Foreskin keratinocyte (primary cell): ENCODE measurements at places on chromosomes 5 and 9. TPM values are rescaled to one million over a fixed set of nuclear protein-coding genes. Genes with fewer than 3 reads are reported as not detected.
A peak's percentile ranks its signal among the peaks of the same experiment; 100 is the strongest.

Gene HSPA4
- polyA plus RNA-seq = 137 and 173 TPM in 2 replicates

Gene REEP2
- polyA plus RNA-seq = 3.8 and 4.5 TPM in 2 replicates

- DNase-seq = peak; percentile 66
Observed at GRCh38 chr5:5341531-5342292, 80.8 kb upstream of the ICE1 start.

DNA sequence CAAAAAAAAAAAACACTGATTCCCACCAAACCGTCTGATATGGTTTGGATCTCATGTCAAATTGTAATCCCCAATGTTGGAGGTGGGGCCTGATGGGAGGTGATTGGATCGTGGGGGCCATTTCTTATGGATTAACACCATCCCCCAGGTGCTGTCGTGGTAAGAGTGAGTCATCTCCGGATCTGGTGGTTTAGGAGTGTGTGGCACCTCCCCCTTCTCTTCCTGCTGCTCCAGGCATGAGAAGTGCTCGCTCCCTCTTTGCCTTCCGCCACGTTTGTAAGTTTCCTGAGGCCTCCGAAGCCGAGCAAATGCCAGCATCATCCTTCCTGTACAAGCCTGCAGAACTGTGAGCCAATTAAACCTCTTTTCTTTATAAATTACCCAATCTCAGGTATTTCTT, 45.2 kb downstream of the HSD17B3 start:
- DNase-seq = peak; percentile 86

- DNase-seq = no peak
Observed at GRCh38 chr9:114830546-114830945, 24.7 kb upstream of the TNFSF15 start.

DNA sequence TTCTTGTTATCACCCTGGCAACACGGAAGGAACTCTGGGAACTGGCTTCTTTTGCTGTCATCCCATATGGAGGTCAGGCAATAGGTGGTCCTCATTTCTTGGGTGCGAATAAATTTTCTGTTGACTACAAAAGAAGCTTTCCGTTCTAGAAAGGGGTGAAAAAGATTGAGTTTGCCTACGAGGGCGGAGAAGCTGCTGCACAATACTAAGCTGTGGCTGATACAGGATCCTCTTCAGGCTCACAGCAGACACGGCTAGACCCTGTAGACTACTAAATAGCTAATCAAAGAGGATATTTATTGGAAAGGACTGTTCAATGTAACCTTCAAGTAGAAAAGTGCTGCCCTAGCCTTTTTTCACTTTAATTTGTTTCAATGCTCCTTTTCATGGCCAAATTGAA, 58.1 kb downstream of the TJP2 start:
- no peak for DNase-seq

- no peak for DNase-seq
Observed at GRCh38 chr5:160272889-160273288, 39.5 kb downstream of the CCNJL start.

DNA sequence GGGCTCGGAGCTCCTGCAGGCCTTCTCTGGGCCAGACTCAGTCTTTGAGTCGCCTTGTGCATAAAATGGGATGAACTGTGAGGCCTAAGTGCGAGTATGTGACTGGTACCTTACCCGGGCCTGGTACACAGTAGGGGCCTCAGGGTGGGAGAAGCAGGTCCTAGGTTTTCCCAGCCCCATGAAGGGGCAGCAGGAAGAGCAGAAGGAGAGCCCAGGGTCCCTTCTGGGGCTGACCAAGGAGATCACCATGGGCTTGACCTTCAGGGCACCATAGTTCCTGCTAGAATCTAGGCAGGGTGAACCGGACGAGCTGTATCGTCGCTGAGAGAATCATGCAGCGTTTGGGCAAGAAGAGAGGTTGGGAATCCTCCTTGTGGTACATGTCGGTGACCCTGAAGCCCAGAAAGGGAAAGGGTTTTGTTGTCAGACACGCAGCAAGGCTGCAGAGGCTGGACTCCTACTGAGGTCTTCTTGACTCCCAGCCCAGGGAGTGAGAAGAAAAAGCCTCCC, 373 bp upstream of the PHYKPL start:
- DNase-seq = no peak

DNA sequence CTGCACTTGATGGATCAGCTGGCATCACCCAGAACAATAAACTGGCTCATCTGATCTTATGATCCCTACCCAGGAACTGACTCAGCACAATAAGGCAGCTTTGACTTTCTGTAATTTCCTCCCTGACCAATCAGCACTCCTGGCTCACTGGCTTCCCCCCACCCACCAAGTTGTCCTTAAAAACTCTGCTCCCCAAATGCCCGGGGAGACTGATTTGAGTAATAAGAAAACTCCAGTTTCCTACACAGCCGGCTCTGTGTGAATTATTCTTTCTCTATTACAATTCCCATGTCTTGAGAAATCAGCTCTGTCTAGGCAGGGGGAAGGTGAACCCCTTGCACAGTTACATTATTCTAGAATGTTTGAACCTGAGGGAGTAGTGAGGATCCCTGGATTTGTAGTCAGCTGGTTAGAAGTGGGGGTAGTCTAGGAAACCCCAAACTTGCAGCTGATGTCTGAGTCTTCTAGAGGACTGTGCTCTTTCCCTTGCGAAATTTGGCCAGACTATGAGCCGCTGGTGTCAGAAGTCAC, 111.7 kb upstream of the NEK6 start:
- no peak for DNase-seq
